ENCODE measurements at places on chromosomes 7 and 10.

DNA sequence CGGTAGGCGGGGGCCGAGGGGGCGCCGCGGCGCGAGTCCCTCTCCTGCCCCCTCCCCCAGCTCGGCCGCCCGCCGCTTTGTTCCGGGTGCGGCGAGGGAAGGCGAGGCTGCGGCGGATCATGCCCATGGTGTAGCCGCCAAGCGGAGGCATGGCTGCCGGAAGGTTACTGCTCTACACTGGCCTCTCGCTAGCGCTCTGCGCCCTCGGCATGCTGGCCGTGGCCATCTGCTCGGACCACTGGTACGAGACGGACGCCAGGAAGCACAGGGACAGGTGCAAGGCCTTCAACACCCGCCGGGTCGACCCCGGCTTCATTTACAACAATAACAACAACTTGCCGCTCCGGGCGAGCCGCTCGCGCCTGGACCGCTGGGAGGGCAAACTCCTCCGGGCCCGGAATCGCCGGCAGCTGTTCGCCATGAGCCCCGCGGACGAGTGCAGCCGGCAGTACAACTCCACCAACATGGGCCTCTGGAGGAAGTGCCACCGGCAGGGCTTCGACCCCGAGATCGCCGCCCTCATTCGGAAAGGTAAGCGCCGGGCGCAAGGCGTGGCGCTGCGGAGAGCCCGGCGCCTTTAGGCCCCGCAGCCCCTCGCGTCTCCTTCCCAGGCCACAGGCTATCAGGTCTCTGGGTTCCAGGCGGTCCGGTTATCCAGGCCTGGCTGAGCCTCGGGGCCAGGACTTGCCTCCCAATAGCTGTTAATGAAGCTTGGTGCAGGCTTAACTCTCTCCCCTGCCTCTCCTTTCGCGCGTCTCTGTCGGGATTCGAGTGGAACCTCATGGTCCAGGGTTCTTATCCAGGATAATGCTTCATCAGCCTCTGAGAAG lies 513 bp downstream of the TMEM178B start:
- DNase-seq: peak; percentile 89

DNA sequence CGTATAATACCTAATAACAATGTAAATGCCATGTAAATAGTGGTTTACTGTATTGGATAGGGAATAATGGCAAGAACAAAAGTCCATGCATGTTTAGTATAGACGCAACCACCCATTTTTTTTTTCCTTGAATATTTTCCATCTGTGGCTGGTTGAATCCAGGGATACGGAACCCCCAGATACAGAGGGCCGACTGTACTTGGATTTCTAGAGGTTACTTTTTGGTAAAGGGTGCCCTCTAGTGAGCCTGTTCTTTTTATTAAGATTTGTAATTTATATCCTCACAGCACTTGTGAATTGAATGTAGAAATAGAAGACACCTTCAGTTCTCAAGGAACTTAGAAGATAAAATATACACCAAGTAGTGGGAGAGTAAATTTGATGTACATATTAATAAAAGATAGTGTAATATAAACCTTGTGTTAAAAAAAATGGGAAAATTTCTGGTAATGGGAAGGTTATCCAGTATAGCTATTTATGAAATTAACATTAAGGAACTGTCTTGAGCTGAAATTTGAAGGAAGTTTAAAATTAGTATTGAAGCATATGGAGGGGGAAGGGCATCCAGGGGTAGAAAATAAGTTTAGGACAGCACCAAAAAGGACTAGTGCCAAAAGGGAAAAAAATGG lies 32.0 kb downstream of the EXOC6 start:
- peak; percentile 39 for DNase-seq

DNA sequence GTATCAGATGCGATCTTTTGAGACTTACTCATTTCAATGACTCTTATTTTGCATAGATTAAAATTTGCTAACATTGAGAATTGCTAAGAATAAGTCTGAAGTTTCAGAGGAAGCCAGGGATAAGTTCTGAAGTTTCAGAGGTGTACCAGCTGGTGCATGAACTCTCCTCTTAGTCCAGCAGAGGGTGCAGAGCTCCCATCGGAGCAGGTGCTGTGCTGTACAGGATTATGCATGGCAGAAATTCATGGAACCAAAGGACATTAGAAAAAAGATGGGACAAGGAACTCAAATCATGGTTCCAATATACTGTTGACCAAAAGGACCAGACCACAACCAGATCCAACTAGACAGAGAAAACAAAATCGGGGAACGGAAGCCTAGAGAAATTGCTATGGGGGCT lies 41.9 kb downstream of the MGAM2 start:
- DNase-seq: no peak

DNA sequence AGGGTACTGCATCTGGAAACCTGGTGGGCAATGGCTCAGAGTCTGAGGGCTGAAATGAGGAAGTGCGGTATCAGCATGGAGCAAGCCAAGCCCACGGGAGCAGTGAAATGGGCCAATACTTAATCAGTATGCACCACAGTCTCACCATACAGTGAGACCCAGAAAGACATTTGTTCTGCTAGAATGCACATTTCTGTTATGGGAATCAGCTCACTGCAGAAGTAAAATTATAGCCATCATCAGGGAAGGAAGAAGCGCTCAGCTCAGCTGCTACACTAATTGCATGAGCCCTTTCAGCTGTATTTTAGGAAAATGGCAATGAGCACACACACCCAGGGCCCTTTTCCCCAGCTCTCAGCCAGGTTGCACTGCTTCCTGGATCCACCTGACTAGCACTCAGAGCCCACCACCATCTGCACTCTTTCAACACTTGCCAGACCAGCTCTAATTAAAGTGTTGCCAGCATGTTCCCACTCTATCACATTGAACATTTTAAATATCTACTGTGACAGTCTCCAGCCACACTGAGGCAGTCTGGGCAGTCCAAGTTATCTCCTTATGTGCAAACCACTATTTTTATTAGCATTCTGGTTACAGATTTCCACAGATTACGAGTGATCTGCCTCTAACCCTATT lies 44.2 kb upstream of the PIK3AP1 start:
- DNase-seq: no peak

DNA sequence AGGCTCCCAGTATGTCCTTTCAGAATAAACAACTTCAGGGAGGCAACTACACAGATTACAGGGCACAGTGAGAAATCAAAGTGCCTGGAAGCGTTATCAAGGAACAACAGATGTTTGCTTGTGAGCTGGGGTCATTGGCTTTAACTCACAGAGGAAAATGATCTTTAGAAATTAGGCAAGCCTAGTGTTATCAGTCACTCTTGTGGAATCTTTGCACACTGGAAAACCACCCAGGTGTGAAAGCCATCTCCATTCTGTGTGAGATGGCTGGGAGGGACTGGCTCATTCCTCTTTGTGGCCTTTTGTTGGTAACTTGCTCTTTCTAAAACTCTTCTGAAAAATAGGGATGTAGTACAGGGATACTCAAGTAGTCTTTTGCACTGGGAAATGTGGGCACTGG lies 716.0 kb downstream of the XPNPEP1 start:
- DNase-seq: no peak

GRCh38 chr7:51850126-51850525 lies 533.5 kb upstream of the COBL start:
- DNase-seq: no peak

- no peak for DNase-seq
These were observed 15.8 kb downstream of the FZD9 start for GRCh38 chr7:73449422-73449821.

GRCh38 chr7:117350027-117350426 lies 27.2 kb upstream of the WNT2 start:
- no peak for DNase-seq

DNA sequence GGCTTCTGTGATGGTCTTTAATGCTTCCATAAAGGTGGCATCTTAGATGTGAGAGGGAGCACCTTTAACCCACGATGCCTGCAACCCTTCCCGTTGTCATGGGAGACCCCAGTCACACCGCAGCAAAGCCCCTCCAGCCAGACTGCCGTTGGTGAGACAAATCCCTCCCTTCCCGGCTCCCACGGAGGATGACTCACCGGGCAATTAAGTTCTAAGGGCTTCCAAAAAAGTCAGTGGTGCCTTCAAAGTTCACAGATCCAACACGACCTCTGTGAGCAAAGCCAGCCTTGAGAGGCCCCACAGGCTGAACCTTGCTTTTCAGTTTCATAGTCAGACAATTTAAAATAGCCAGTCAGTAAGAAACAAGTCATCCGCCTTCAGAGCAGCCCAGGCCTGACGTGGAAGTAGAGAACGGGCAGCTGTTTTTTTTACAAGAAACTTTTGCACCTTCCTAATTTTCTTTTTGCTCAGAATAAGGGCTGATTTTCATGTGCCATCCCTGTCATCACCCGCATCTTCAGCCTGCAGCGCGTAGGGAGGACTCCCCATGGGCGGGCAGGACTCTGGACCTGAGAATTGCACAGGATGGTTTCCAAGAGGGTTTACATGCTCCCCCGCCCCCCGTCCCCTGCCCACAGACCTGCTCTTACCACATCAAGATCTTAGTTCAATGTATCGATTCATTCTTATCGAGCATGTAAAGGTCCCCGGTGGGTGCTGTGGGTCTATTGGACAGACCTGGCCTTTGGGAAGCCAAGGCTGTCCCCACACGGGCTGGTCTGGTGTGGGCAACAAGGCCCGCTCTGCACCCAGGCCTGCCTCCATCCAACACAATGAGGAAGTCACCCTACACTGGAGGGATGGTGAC lies 333.9 kb downstream of the DNAJB6 start:
- DNase-seq: no peak

DNA sequence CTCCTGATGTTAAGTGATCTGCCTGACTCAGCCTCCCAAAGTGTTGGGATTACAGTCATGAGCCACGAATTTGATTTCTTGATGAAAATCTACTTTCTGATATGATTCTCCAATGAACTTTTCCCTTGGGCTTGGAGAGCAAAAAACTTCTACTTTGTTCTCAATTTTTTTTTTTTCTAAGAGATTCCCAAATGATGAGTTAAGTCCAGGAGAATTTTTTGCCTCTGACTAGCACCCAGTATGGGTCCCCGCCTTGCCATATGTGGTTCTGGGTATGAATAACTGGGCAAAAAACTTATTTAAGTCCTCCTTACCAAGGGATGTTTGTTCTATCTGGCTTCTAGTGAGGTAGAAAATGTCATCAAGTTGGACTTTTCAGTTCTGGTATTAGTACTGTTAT lies 147.9 kb upstream of the LYZL1 start:
- DNase-seq: no peak

DNA sequence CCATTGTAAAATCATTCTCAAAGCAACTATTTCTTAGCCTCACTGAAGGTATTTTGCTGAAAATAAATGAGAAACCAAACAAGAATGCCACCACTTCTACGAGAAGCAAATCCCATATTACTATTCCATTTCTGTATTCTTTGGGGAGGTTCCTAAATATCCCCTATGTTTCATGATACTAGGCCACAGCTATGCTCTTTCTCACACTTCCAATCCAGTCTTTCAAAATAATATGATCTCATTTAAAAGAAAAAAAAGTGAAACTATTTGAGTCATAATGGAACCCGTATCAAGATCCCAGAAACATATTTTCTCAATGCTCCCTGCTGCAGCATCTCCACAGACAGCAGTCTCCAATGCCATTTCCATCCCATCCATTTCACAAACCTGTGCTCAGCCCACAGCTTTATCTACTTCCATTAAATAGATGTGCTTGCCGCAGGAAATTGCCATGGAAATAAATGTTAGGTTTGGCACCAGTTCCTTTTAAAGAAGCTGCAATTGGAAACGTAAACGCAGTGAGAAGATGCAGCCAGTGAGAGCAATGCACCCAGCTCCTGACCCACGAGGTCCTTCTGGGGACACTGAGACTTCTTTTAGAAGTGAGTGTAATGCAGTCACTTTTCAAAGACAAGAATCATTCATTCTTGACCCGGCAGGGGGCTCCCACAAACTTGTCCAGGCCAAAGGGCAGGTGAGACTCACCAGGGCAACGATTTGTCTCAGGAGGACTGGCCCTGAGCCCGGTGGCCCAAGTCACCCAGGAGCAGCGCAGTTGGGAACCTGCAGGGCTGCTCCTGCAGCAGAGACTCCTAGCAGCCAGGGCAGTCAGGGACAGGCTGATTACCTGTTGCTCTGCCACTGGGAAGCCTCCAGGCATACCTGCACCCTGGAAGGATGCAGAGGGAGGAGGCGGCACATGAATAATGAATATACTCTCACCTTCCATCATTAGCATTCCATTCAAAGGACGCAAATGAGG lies 99.6 kb downstream of the C10orf90 start:
- DNase-seq: no peak

- no peak for DNase-seq
These were observed 64.3 kb upstream of the MDFIC start for GRCh38 chr7:114857605-114858004.

- DNase-seq: no peak
These were observed 372.4 kb downstream of the SFMBT2 start for GRCh38 chr10:7038416-7038815.

DNA sequence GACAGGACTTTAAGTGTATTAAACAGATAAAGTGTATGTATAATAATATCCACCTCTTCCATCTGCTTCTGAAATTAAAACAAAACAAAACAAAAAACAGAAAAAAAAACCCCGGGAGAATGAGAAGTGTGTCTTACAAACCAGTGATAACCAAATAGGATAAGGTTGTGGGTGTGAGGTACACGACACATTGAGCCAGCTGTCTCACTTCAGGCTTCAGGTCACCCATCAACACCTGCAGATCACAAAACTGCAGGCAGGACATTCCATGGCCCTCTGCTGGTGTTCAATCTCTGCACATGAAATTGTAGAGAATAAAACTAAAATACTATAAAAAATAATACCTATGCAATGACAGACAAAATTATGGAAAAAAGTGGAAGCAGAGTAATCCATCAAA lies 339.9 kb downstream of the SFMBT2 start:
- DNase-seq: no peak

GRCh38 chr10:92756201-92757065 lies 66.7 kb downstream of the HHEX start:
- no peak for DNase-seq

- DNase-seq: peak; percentile 73
These were observed 18.6 kb upstream of the ZNF32 start for GRCh38 chr10:43667317-43667731.

GRCh38 chr10:96093948-96094347 lies 36.1 kb upstream of the ZNF518A start:
- no peak for DNase-seq

DNA sequence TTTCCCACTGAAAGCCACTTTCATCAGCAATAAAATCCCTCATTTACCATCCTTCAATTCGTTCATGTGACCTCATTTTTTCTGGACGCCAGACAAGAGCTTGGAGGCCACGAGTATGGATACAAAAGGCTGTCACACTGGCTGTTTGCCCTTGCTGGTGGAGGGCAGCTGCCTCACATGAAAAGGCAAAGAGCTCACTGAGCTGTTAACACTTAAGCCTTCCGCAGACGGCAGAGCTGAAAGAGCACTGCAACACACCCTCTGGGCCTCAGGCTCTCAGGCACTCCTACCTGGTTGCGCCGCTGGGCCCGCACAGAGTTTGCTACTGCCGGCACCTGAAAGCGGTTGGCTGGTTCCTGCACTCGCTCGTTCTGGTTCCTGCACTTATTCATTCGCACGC lies 193.5 kb downstream of the CFTR start:
- DNase-seq: peak; percentile 51

DNA sequence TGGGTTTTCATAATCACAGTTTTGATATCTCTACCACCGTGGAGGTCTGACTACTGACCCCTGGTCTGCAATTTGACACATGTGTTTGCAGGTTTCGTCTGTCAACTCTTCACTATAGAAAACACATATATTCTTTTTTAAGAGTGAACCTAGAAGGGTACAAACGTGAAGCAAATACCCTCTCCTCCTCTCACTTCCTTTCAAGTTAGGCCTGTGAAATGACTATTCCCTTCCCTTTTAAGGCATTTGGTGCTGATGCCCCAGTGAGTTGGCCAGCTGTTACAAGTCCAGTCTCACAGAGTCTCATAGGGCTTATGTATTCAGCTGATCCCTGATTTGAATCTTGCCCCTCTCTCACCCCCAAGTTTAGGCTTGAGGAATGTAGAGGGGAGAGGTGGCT lies 742.0 kb upstream of the IGFBP3 start:
- DNase-seq: no peak

All from retina (tissue), 1 donor.